ENCODE measurements at places on chromosomes 4 and X.

DNA sequence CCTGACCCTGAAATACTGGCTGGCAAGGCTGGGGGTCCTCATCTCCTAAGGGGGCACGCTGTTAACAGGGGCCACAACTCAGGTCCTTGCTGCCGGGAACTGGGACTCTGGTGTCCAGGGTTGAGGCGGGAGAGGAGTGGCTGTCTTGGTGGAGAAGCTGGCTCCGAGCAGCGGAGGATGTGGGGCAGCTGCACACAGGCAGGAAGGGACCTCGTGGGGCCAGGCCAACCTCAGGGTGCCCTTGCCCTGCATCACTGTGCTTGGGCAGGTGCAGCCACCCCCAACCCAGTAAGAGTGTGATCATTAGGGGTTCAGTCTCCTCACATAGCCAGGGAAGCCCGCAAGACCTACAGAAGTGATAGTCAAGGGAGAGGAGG is 12.6 kb upstream of the PDE6B start:
- DNase-seq = no peak

DNA sequence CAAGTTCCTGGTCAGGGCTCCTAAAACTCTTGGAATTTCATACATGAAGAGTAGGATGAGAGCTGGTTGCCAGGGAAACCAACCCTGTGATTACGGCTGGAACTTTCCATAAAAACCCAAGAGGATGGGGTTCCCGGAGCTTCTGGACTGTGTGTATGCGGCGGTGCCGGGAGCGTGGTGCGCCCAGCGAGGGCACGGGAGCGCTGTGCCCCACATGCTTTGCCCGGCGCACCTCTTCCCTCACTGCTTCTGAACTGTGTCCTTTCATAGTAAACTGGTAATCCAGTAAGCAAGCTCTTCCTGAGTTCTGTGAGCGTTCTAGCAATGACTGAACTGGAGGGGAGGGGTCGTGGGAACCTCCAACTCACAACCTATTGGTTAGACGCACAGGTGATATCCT is 152.6 kb downstream of the AFAP1 start:
- DNase-seq = no peak

GRCh38 chr4:140269369-140269768 is 104.1 kb upstream of the SCOC start:
- DNase-seq = no peak

DNA sequence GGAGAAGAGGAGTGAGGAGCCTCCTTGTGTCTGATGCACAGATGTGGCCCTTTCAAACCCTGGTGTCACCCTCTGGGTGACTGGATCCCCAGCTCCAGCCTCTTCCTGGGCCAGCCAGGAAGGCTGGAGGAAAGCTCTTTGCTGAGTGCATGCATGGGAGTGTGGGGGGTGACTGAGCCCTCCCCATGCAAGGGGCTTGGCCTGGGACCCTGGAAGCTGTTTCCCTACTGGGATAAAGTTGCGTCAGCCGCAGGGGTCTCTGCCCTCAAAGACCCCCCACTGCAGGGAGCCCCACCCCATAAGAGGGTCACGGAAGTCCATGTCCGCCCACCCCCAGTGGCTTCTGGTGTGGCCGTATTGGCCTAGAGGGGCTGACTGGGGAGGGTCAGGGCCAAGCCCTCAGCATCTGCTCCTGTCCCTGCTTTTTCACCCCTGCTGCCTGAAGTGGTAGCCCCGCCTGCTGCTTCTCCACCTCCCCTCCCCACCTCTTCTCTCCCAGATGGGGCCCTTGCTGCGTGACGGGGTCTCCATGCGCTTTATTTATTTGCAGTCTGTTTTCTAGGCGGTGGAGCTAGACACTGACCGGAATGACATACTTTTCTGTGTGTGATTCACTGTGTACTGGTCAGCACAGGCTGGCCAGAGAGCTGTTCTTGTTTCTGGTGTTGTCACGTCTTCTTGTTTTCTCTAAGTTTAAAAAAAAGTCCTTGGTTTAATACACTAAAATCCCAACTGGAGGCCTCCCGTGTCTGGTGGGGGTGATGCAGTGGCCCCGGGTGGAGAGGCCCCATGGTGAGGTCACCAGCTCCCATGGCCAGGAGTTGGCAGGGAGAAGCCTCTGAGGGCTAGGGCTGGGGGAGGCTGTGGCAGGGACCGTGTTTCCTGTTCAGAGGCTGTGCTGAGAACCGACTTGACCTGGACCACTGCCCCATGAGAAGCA is 3.6 kb downstream of the SMIM10L2A start:
- DNase-seq = no peak

- no peak for DNase-seq
Observed at GRCh38 chr4:125316401-125316790, 1.6 kb downstream of the FAT4 start.

DNA sequence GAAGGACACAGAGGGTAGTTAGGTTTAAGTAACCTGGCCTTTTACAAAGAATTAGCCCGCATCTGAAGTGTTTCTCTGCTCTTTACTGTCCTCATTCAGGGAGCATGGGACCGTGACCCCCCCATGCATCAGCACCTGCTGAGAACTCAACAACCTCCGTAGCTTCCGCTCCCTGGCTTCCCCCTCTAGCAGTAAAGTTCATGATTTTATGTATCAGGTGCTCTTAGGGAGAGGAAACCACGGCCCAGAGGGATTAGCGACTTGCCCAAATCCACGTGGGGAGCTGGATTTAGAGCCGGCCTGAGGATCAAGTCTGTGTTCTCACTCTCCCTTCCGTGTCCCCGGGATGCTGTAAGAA is 284.6 kb upstream of the GATB start:
- no peak for DNase-seq

GRCh38 chr4:41679991-41680390 is 68.5 kb downstream of the PHOX2B start:
- DNase-seq = no peak

- DNase-seq = no peak
Observed at GRCh38 chr4:163462556-163462955, 11.0 kb downstream of the TKTL2 start.

DNA sequence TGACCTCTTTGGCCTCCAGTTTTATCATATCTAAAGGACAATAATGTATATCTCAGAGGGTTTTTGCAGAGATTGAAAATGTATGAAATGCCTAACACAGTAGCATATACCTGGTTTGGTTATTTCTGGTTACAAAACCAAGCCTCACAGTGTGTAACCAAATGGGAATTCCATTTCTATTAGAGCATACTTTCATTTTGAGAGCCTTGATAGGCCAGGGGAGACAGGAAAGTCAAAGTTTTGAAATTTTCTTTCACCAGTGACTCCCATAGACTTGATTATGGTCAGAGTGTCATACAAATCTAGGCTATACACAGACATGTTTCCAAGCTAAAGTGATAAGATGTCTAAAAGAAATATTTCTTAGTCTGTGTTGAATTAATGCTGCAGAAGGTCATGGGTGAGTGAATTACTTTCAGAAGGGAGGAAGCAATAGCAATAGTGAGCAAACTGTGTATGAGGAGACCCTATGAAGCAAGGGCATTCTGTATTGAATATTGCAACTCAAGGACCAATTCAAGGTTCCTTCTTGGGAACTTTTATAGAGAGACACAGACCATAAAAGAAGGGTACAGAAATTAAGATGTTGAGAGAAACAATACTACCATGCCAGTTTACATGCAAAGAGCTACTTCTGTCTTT is 151.1 kb downstream of the PDE5A start:
- DNase-seq = no peak

DNA sequence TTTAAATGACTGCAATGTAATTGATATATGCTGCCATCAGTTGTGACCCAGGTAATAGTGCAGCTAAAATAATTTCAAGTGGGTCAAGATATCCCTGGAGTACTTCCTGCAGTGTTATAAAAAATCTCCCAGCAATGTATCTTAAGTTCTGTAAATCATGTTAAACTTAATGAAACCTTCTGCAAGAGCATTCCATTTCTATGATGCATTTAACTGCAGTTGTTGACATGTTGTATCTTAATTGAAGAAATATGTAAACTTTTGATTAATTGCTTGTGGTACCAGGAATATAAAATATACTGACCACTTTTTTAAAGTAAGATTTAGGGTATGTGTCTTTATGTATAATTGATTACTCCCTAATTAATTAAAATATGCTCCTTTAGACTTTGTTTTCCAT is 213.6 kb downstream of the AFF2 start:
- no peak for DNase-seq

DNA sequence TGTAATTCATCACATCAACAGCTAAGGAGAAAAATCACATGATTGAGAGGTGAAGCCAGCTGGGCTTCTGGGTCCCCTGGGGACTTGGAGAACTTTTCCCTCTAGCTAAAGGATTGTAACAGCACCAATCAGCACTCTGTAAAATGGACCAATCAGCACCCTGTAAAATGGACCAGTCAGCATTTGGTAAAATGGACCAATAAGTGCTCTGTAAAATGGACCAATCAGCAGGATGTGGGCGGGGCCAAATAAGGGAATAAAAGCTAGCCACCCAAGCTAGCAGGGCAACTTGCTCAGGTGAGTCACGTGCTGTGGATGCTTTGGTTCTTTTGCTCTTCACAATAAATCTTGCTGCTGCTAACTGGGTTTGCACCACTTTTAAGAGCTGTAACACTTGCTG is 1248.3 kb downstream of the PCDH18 start:
- DNase-seq = no peak

Data from NCI-H1417 treated with DMSO at 0.1 percent for 48 hours (cell line).